ENCODE measurements at places on chromosomes 2 and 18.

DNA sequence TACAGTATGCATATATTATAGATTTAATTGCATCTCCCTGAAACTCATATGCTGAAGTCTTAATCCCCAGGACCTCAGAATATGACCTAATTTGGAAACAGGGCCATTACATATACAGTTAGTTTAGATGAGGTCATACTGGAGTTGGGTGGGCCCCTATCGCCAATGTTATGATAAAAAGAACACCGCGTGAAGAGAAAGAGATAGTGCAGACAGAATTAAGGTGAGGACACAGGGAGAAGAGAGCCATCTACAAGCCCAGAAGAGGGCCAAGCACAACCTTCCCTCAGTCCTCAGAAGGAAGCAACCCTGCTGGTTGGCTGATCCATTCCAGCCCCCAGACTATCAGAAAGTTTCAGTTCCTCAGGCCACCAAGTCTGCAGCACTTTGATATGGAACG lies 311.9 kb upstream of the RAB6C start:
- no peak for DNase-seq

DNA sequence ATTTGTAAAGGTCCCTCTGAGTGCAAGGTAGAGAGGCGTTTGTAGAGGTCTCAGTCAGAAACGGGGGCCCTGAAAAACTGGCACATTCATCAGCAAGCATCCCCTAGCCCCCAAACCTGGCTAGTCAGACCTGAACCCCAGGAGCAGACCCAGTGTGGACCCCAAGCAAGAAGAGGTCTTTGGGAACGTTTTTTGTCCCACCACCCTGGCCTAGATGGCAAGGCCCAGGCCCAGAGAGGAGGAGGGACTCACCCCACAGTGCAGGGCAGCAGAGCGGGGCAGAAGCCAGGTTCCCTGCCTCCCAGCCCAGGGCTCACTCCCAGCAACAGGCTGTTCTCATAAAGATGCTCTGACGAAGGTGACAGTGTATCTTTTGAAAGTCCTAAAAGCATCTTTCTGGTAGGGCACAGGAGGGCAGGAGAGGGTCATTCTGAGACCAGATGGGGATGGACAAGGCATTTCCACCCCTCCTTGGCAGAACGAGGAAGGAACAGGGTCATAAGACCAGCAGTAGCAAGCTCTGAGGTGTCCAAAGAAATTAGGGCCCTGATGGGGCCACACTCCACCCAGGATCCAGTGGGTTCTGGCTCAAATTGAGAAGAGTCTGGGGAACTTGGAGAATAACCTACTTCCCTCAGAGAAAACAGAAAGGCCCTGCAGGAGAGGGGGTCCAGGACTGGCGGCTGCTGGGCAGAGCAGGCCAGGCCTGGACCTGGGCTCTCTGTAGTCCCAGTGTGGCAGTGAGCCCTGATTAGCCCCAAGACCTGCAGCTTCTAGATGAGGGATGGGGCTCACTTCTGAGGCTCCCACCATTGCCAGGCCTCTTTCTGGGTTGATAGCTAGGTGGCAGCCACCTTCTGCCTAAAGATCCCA lies 18.2 kb downstream of the ADRA2B start:
- DNase-seq: peak; percentile 19

DNA sequence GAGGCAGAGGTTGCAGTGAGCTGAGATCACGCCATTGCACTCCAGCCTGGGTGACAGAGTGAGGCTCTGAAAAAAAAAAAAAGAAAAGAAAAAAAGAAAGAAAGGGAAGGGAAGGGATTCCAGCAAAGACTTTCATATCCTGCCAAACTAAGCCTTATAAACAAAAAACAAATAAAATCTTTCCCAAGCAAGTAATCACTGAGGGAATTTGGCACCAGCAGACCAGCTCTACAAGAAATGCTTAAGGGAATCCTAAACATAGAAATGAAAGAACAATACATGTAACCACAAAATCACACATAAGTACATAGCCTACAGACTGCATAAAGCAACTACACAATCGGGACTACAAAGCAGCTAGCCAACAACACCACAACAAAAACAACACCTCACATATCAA lies 79.1 kb downstream of the TRABD2A start:
- DNase-seq: no peak

GRCh38 chr2:198371921-198372543 lies 567.6 kb downstream of the PLCL1 start:
- no peak for DNase-seq

DNA sequence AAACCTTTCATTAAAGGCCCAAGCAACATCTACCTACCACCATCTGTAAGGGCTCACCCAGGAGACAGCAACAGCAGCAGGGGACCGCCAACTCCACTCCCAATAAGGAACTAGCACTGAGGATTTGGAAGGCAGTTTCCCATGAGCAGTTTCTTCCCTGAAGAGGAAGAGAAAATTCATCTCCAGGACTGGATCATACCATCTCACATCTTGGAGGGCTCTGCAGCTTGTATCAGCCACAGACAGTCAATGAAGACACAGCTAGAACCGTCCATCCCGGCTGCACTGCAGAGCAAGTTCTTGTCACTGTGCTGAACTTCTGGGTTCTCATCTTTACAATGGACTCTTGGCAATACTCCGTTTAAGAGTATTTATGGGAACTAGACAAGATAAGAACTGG lies 2.8 kb upstream of the GYPC start:
- no peak for DNase-seq

- DNase-seq: peak; percentile 56
Measured at GRCh38 chr18:13216092-13216582, 2.4 kb upstream of the LDLRAD4 start.

DNA sequence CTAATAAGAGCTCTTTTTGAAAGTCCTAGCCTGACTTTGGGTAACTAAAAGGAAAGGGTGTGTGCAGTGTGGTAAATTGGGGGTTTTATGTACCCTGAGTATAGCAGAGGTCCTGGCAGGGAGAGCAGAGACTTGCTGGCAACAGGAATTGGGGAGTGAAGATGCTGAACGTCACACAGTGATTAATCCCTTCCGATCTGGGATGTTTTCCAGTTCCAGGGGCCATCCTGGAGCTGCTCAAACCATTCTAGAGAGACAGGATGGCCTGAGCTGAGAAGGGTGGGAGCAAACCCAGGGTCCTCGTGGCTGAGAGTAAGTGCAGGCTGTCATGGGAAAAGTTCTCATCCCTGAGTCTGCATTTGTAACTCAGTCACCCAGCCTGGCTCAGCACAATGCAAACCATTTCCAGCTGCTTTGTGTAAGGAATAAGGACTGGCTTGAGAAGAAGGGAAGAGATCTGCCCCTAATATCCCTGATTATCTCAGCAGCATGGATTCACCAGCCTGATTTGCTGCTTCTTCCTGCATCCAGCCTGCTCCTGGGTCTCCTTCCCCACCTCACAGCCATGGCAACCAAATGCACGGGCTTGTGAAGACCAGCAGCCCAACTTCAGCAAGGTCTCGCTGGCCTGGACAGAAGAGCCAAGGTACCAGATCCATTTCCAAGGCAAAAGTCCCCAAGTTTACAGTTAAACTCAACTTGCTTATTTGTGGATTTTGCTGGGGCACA lies 47.1 kb upstream of the CELF4 start:
- DNase-seq: no peak

GRCh38 chr18:37188016-37188791 lies 359.3 kb downstream of the KIAA1328 start:
- DNase-seq: no peak

GRCh38 chr18:376311-376710 lies 108.5 kb upstream of the THOC1 start:
- DNase-seq: no peak

DNA sequence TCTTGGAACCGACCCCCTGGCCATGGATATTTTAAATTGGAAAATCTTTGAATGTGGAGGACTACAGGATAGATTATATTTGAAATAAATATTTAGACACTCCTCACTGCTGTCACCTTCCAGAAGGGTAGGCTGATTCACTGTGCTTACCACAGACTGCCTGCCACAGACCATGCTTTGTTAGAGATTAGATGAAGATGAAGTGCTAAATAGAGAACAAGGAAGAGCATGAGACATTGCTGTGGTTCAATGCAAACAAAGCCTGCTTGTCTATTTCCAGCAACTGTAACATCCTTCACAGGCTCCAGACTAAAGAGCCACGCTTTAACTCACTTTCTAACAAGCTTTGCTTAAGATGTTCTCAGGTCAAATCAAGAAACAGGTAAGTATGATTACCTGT lies 81.0 kb upstream of the TMEM17 start:
- DNase-seq: no peak

DNA sequence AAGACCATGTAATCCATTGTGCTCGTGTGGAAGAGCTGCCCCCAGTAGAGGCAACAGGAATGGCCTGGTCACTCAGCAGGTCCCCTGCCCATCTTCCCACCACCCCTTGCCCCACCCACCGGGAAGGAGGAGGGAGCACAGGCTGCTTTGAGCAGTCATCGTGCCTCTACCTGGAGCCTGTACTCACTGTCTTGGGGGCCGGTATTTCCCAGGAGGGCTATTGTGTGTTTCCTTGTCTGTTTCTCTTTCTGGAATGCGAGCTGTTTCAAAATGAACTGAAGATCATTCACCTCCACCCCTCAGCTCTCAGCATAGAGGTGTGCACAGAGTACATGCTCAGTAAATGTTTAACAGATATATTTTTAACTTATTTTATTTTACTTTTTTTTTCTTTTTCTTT lies 7.7 kb upstream of the AMMECR1L start:
- no peak for DNase-seq

DNA sequence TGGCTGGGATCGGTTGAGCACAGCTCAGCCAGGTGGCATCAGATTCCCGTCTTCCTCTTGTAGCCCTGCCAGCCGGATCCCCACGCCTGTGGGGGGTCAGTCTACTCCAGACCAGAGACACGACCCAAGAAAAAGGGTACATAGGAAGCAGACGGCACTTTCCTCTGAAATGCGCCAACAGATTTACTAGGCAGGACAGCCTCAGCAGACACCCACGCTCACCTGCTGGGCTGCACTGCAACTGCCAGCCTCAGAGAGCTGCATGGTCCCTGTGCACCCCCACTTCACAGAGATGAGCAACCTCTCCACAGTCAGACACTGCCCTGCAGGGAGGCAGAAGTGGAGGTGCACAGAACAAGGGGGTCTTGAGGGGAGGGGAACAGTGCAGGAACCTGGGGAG lies 75.7 kb upstream of the OTOS start:
- no peak for DNase-seq

DNA sequence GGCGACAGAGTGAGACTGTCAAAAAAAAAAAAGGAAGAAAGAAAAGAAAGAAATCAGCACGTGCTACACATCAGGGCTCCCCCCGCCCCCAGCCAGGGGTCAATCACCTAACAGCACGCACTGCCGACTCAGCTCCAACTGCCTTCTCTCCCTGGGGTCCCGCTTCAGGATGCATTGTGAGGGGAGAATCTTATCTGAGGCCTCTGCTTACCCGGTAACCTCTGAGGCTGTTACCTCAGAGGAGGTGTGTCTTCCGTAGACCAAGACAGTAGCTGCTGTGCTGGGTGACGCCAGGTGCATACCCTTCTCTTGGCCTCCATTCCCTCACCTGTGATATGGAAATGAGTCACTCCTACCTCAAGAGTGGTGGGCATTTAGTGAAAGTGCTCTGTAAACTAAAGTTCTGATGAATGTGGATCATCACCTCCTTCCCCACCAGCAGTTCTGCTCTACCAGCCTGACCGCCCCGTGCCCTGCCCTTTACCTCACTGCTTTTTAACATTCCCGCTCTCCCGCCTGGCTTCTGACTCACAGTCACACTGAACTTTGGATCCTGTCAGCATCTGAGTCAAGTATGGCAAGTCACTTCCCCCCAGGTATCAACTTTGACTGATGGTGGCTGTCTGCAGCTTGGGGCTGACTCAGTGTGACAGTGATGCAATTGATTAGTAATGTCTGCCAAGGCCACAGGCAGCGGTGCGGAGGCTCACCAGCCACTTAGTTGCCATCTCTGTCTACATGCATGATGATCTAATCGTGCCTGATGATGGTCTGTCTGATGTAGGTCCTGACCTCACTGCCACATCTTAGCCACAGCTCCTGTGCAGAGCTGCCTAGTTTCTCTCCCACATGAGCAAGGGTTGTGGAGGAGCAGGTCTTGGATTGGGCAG lies 20.1 kb downstream of the ARID5A start:
- no peak for DNase-seq

- no peak for DNase-seq
Measured at GRCh38 chr18:58593938-58594337, 35.0 kb downstream of the ALPK2 start.

- DNase-seq: no peak
Measured at GRCh38 chr2:198312596-198313483, 508.4 kb downstream of the PLCL1 start.

All from T-cell (primary cell).